ENCODE measurements at places on chromosomes 6 and 20.

- no peak for DNase-seq
Observed at GRCh38 chr6:17482711-17483110, 89.3 kb downstream of the CAP2 start.

DNA sequence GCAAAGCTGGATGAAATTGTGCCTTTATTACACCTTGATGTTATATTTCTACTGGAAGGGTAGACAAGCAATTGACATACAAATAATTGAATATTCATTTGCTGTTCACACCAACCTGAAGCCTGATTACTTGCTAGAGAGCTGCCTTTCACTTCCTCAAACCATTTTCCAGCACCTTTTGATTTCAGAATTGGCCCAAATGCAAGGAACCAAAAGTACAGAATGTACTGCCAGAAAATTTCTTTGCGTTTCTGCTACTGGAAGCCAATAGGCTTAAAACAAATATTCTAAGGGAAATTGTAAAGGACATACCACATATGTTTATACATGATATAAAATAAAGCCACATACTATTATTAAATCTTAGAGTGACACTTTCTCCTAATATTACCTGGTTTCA, 94.5 kb downstream of the RFPL4B start:
- no peak for DNase-seq

GRCh38 chr6:170292111-170292406, 1.2 kb upstream of the DLL1 start:
- DNase-seq = no peak

DNA sequence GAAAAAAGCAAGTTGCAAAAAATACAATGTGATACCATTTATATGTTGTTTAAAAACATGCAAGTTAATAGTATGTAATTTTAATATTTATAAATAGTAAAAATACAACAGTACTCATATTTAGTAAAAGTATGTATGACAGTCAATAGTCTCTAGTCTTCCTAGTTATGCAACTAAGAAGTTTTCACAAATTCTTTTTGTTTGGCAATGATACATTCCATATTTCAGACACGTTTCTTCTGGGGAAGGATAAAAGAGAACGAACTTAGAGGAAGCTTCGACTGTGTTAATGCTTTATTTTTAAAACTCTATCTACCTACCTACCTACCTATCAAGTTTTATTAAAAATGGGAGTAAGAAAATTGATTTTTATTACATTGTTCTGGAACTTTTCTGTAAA, 77.7 kb downstream of the UBE3D start:
- DNase-seq = no peak

DNA sequence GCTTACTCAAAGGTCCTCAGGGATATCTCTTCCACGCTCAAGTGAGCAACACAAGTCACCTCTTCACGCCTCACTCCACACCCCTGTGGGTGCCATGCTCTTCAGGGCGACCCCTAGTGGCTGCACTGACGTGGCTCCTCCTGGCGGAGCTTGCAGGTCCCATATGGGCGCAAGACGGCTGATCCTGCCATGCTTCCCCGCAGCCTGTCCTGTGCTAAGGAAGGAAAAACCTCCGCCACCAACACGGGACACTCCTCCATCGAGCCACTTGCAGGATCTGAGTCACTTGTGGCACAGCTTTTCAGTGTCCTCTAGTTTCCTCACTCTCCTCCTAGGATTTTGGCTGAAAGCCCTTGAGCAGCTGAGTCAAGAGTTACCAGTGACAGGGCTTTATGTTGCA, 90.7 kb downstream of the KHDC1L start:
- peak; percentile 45 for DNase-seq

DNA sequence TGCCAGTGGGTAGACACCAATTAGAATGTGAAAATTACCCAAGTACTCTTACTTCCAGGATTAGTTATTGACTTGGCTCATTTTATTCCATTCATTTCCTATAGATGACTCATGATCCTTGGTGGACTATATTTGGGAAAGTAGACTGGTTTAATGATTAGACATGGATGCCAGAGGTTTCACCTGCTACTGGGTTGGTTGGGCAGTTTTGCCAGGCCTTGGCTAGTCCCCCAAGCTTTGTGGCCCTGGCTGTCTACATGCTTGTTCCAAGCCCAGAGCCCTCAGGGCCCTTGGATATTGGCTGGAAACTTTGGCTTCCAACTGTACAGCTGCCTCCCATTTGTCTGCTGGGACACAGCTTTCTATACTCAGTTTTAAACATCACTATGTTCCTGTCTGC, 104.1 kb downstream of the ZFP64 start:
- no peak for DNase-seq

Measured in neural crest cell (in vitro differentiated cells).